ENCODE measurements at places on chromosomes 6 and 20.

DNA sequence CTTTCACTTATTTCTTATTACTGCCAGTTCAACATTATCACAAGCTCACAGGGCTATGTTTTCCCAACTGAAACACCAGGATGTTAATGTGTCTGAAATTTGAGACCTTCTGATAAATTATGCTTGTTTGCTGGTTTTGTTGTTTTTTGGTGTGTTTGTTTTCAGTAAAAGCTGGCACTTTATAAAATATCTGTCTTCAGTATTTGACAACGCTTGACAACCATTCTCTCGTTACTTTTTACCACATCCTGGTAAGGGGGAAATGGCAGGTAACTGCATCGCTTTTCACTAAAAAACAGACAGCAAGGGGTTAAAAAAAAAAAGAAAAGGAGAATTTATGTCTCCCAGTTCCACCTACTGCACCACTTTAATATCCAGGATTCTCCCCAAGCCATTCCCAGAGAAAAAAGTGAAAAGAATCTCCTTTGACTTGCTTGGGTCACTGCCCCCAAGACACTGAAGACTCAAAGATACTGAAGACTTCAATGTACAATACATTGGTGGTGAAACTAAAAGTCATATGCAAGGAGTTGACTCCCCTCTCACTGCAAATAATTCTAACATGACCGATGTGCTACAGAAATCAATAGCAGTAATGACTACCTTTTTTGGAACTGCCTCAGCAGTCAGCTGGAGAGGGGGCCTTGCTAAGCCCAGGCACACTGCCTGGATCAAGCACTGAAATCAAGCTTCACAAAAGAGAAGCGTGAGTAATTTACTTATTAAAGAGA lies 88.9 kb downstream of the HIVEP2 start:
- no peak for DNase-seq
- H3K27ac ChIP-seq = no peak overlapping the region
- no peaks in the 10 kb centered on the region for H3K36me3 ChIP-seq
- no peaks in the 10 kb centered on the region for H3K27me3 ChIP-seq

GRCh38 chr6:158778005-158778527 lies 41.1 kb downstream of the EZR start:
- DNase-seq = no peak
- H3K4me3 ChIP-seq = no peak overlapping the region
- H3K4me1 ChIP-seq = no peaks in the 10 kb centered on the region
- no peaks in the 10 kb centered on the region for H3K27me3 ChIP-seq

- H3K27ac ChIP-seq = no peak overlapping the region
- no peaks in the 10 kb centered on the region for H3K36me3 ChIP-seq
- H3K4me3 ChIP-seq = no peak overlapping the region
- DNase-seq = no peak
These were observed 8.4 kb upstream of the ACSS1 start for GRCh38 chr20:25066386-25066785.

DNA sequence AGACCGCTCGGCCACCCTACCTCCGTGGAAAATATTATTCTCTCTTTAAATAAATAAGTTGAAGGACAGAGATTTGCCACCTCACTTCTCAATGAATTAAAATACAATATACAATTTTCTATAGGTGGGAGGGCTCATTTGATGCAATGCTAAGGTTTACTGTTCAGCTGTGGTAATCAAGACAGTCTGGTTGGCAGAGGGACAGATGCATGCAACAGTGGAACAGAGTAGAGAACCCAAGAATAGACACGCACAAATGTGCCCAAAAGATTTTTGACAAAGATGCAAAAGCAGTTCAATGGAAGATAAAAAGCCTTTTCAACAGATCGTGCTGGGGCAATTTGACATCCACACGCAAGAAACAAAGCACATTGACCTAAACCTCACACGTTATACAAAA lies 145.2 kb downstream of the CEBPB start:
- H3K27ac ChIP-seq = no peak overlapping the region
- H3K4me3 ChIP-seq = no peak overlapping the region
- DNase-seq = no peak
- peaks cover 27% of the 10 kb centered on the region for H3K4me1 ChIP-seq
- no peaks in the 10 kb centered on the region for H3K36me3 ChIP-seq

All from astrocyte (in vitro differentiated cells and primary cell).